ENCODE measurements at places on chromosomes 13 and 19. TPM values are rescaled to one million over a fixed set of nuclear protein-coding genes. Genes with fewer than 3 reads are reported as not detected.

GRCh38 chr13:97844151-97844550, 109.3 kb upstream of the IPO5 start:
- no peak overlapping the region for H3K4me3 ChIP-seq
- DNase-seq = no peak
- peaks cover 3% of the 10 kb centered on the region for H3K27me3 ChIP-seq
- H3K36me3 ChIP-seq = no peaks in the 10 kb centered on the region
- no peaks in the 10 kb centered on the region for H3K4me1 ChIP-seq

- H3K27me3 ChIP-seq = no peaks in the 10 kb centered on the region
- H3K4me1 ChIP-seq = no peaks in the 10 kb centered on the region
- no peak for DNase-seq
- no peaks in the 10 kb centered on the region for H3K36me3 ChIP-seq
Observed at GRCh38 chr19:30049846-30050667, 108.0 kb downstream of the URI1 start.

DNA sequence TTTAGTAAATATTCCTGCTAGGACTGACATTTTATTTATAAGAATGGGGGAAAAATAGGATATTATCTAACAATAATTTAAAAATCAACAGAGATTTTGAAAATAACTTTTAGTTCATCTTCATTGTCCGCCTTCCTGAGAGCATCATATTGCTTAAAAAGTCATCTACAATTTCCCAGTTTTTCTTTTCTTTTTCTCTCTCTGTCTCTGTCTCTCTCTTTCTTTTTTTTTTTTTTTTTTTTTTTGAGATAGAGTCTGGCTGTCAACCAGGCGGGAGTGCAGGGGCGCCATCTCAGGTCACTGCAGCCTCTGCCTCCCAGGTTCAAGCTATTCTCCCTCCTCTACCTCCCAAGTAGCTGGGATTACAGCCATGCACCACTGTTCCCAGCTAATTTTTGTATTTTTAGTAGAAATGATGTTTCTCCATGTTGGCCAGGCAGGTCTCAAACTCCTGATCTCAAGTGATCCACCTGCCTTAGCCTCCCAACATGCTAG, 276.3 kb downstream of the DACH1 start:
- no peaks in the 10 kb centered on the region for H3K36me3 ChIP-seq
- no peak overlapping the region for H3K4me3 ChIP-seq
- no peak overlapping the region for H3K27ac ChIP-seq
- DNase-seq = no peak
- H3K27me3 ChIP-seq = no peaks in the 10 kb centered on the region

GRCh38 chr13:70473907-70474306, 365.7 kb upstream of the KLHL1 start:
- no peak for DNase-seq
- H3K27ac ChIP-seq = no peak overlapping the region
- no peak overlapping the region for H3K4me3 ChIP-seq
- no peaks in the 10 kb centered on the region for H3K4me1 ChIP-seq
- no peaks in the 10 kb centered on the region for H3K27me3 ChIP-seq
- H3K36me3 ChIP-seq = no peaks in the 10 kb centered on the region

DNA sequence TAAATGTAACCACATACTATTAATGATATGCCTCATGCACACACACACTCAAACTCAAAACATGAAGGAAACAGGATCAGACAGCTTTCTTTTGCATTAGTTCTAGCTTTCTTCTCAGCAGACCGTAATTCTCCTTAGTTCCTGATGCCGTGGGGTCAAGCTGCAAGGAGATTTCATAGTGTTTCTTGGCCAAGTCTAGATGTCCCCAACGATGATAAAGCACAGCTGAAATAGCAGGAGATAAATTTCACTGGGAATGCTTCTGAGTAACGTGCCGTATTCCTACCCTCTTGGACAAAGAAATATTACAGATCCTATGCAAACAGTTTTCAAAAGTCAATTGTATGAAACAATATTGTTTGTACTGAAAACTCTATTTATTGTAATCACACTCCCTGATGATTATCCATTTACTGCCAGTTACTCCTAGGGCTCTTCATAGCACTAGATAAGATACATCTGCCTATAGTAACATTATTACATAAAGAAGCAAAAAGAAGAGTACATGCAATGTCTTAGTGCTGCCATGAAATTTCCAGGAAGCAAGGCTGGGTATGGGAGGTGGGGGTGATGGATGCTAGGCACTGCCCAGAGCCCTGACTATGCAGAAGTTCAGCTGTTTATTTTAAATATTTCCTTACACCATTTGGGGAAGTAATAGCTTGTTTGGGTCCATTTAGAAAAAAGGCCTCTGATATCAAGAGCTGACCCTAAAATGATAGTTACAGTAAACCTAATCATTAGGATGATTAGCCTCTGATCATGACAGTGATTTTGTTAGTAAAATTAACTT, 16.5 kb upstream of the GGACT start:
- H3K4me3 ChIP-seq = no peak overlapping the region
- H3K27ac ChIP-seq = no peak overlapping the region
- H3K4me1 ChIP-seq = no peaks in the 10 kb centered on the region
- H3K36me3 ChIP-seq = no peaks in the 10 kb centered on the region
- no peak for DNase-seq

- no peaks in the 10 kb centered on the region for H3K4me1 ChIP-seq
- no peak overlapping the region for H3K4me3 ChIP-seq
- DNase-seq = no peak
Observed at GRCh38 chr19:28553764-28554163, 659.2 kb downstream of the UQCRFS1 start.

Gene IL27RA
- 2.8 TPM for total RNA-seq

DNA sequence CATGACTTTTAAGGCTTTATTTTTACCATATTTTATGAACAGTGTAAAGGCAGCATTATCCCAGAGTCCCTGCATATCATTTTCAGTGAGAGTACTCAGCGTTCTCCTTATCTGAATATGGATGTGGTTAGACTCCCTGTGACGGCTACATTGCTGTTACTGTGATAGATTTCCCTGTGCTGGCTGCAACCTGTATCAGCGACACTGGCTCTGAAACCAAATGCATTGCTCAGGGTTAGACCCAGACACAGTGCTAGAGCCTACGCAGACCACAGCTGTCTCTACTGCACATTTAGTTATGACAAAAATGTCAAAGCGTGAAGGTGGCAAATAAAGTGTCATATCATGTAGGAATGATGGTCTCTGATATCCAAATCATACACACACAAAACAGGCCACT, 138.0 kb downstream of the ENOX1 start:
- H3K27ac ChIP-seq = no peak overlapping the region
- no peak for DNase-seq
- no peak overlapping the region for H3K4me3 ChIP-seq

DNA sequence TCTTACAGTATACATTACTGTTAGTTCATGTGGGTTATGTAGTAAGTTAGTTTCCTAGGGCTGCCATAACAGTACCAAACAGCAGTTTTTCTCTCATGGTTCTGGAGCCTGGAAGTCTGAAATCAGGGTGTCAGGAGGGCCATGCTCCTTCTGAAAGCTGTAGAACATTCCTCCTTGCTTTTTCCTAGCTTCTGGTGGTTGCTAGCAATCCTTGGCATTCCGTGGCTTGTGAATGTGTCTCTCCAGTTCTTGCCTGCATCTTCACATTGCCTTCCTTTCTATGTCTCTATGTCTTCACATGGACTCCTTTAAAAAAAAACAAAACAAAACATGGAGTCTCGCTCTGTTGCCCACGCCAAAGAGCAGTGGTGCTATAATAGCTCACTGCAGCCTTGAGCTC, 95.4 kb downstream of the WDFY2 start:
- H3K4me3 ChIP-seq = no peak overlapping the region
- peaks cover 3% of the 10 kb centered on the region for H3K4me1 ChIP-seq
- no peaks in the 10 kb centered on the region for H3K27me3 ChIP-seq
- no peak overlapping the region for H3K27ac ChIP-seq

GRCh38 chr13:20847296-20847695, 55.2 kb downstream of the XPO4 start:
- no peaks in the 10 kb centered on the region for H3K27me3 ChIP-seq
- H3K4me1 ChIP-seq = no peaks in the 10 kb centered on the region
- DNase-seq = no peak
- peak overlapping the region; percentile 69 for H3K27ac ChIP-seq

DNA sequence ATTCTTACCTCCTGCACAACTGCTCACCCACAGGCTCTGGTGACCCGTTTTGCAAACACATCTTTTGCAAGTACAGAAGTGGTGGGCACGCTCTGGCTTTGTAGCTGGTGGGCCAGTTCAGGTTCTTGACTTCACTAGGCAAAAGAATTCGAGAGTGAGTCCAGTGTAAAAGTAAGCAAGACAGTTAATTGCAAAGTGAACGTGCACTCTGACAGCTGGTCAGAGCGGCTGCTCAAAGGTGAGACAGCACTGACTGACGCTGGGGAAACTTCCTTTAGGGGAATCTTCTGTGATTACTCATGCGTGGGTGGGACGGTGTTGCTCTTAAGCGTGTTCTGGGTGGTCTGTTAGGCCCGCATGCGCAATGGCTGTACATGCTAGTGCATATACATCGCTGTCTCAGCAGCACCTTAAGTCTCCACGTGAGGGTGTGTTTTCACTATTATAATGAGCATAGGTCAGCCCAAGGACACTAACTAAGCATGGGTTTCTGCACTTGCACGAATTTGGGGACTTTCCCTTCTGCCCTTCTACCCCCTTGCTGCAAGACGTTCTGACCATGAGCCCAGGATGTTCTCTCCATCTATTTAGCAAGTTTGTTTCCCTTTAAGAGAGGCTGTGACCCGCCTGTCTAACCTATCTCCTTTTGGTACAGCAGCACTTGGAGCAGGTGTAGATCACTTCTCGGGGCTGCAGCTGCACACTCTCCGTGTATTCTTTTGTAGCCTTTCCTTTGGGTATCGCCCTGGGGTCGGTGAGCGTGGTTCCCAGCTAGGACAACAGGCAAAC, 30.2 kb upstream of the CD33 start:
- H3K4me3 ChIP-seq = no peak overlapping the region
- no peaks in the 10 kb centered on the region for H3K4me1 ChIP-seq
- H3K27ac ChIP-seq = no peak overlapping the region
- no peak for DNase-seq

DNA sequence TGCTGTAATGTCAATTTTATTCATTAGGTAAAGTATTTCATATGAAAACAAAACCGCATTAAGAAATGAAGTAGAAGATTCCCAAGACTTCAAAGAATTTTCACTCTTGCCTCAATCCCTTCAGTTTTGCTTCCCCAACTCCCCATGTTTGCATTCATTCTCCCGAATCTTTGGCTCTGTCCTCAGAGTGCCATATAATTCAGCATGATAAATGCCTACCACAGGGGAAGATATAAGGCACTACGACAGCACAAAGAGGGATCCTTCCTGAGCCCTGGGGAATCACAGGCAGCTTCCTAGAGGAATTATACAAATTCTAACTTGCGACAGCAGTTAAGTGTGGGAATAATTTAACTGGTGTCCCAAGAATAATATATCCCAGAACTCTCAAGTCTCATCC, 68.5 kb downstream of the TSC22D1 start:
- H3K27me3 ChIP-seq = no peaks in the 10 kb centered on the region
- no peak overlapping the region for H3K4me3 ChIP-seq
- H3K27ac ChIP-seq = no peak overlapping the region
- no peak for DNase-seq
- no peaks in the 10 kb centered on the region for H3K36me3 ChIP-seq
- peaks cover 6% of the 10 kb centered on the region for H3K4me1 ChIP-seq

Gene SOHLH2
- total RNA-seq = 3.0 TPM

- H3K36me3 ChIP-seq = no peaks in the 10 kb centered on the region
- H3K27ac ChIP-seq = no peak overlapping the region
- no peaks in the 10 kb centered on the region for H3K4me1 ChIP-seq
- H3K4me3 ChIP-seq = no peak overlapping the region
- no peak for DNase-seq
Observed at GRCh38 chr19:28655054-28655453, 557.9 kb downstream of the UQCRFS1 start.

Gene EPN1
- 137 TPM for total RNA-seq

Gene KCNN1
- total RNA-seq = not detected

Gene ZNF534
- 0.20 TPM for total RNA-seq

DNA sequence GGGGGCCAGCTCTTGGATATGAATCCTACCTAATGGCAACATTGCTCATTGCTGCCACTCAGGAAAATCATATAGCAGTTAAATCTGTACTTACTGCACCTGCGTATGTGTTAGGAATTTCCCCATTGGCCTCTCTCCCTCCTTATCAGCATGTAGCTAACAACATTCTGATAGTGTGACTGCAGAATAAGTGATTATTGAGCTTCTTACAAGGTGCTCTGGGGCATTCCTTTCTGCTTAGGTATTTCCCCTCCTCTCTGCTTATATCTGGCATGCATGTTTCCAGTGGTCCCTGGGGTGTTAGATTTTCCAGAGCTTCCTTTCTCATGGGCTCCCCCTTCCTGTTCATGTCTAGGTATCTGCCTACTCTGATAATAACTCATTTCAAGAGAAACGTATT, 414.1 kb upstream of the SLITRK1 start:
- H3K4me3 ChIP-seq = no peak overlapping the region
- no peak for DNase-seq
- H3K4me1 ChIP-seq = no peaks in the 10 kb centered on the region
- H3K36me3 ChIP-seq = no peaks in the 10 kb centered on the region
- H3K27me3 ChIP-seq = no peaks in the 10 kb centered on the region

Gene CEACAM7
- total RNA-seq = not detected

DNA sequence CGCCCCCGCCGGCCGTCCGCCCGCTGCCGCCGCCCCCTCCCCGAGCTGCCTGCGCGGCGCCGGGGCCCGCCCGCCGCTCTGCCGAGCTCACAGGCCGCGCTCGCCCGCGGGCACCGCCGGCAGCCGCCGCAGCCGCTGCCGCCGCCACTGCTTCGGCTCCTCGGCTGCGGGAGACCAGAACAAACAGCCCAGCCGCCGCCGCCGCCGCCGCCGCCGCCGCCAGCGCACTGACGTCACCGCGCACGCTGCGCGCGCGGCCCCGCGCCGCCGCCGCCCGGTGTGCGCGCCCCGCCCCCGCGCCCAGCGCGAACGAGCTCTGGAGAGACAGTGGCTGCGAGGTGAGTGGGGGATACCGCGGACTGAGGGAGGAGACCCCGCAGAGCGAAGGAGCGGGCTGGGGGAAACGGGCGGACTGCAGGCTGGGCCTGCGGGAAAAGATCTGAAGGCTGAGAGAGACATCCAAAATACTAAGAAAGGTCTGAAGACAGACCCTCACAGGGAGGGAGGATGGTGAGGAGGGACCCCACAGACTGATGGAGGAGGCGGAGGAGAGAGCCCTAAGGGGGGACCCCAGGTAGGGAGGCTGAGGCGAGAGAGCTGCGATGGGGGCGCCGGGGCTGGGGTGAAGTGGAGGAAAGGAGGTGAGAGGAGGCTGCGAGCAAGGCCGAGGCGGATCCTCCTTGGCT, at the start of gene BRD4:
Gene BRD4, minus strand, starts transcription at position 229 of the 686 bp plus-strand sequence. CDS start 59,440 bp downstream, outside the sequence.
- H3K4me3 ChIP-seq = peak within 1 kb of the TSS; percentile 99
- H3K36me3 ChIP-seq = no peaks in the 10 kb centered on the region
- H3K27me3 ChIP-seq = no peaks in the 10 kb centered on the region
- DNase-seq = peak; percentile 80
- H3K27ac ChIP-seq = peak within 1 kb of the TSS; percentile 96

- H3K36me3 ChIP-seq = peaks cover 28% of the 10 kb centered on the region
Observed at GRCh38 chr19:53195265-53195903, 2.2 kb upstream of the ZNF665 start.

- H3K4me3 ChIP-seq = no peak overlapping the region
- no peaks in the 10 kb centered on the region for H3K36me3 ChIP-seq
- DNase-seq = no peak
- no peaks in the 10 kb centered on the region for H3K27me3 ChIP-seq
- H3K27ac ChIP-seq = no peak overlapping the region
Observed at GRCh38 chr19:17929056-17929455, 3.8 kb upstream of the CCDC124 start.

All from heart right ventricle (tissue), 16 donors.